ENCODE measurements at places on chromosomes 1 and 21. TPM values are rescaled to one million over a fixed set of nuclear protein-coding genes. Genes with fewer than 3 reads are reported as not detected.

DNA sequence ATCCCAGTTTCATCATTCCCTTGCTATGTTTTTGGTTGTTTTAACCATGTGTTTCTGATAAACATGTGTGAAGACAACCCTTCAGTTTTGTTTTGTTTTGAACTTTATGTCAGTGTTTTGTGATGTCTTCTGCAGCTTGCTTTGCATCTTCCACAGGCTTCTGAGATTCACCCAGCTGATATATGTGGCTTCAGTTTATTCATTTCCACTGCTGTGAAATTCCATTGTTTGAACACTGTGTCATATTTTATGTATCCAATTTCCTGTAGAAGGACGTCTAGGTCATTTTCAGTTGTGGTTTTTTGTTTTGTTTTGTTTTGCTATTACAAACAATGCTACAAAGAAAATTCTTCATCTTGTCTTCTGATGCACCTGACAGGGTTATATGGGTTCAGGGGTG lies 27.2 kb upstream of the SLC26A9 start:
- DNase-seq: no peak

DNA sequence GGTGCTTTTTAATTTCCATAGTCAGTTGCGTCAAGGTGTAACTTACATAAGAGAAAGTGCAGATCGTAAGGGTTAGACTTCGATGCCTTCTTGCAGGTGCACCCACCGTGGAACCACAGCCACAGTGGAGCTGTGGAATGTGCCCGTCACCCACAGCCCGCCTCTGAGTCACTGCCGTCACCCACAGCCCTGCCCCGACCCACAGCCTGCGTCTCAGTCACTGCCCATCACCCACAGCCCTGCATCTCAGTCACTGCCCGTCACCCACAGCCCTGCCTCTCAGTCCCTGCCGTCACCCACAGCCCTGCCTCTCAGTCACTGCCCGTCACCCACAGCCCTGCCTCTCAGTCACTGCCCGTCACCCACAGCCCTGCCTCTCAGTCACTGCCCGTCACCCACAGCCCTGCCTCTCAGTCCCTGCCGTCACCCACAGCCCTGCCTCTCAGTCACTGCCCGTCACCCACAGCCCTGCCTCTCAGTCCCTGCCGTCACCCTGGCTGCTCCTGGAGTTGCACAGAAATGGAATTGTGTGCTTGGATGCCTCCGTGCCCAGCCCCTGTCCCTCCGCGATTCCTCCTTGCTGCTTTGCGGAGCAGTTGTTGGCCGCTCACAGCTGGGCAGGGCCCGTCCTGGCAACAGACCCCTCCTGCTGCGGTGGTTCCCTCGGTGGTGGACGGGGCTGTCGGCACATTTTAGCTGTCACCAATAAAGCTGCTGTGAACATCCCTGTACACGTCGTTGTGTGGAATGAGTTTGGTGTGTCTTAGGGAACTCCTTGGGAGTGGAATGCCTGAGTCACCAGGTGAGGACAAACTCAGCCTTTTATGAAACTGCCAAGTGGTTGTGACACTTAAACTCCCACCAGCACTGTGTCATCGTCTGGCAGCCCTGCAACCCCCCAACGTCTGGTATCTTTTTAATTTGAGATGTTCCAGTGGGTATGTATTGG lies 44.9 kb upstream of the COL6A2 start:
- DNase-seq: peak; percentile 73

DNA sequence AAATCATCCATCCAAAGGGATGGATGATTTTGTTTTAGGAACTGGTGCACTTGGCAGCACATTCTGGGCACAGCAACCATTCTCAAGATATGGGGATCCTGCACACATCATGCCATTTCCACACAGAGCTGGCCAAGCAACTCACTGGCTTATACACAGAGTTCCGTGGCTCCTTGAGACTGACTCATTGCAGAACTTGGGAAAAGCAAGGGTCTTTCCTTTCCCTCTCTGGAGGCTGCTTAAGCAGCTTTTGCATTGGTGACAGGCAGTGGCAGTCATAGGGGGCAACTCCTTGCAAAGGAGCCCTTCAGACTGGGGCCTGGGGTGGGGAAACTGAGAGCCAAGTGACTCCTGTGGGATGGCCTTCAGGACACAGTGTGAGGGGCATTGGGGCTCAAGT lies 1.9 kb upstream of the MAD2L2 start:
- DNase-seq: no peak

- no peak for DNase-seq
Measured at GRCh38 chr21:39644062-39644560, 31.4 kb downstream of the B3GALT5 start.

SIM2 gene
- 0.16 TPM for total RNA-seq

CFH gene
- total RNA-seq: 58.0 TPM

GRCh38 chr1:174005032-174005431 lies 17.1 kb downstream of the RC3H1 start:
- DNase-seq: no peak

- no peak for DNase-seq
Measured at GRCh38 chr1:74780594-74780993, 47.6 kb downstream of the TYW3 start.
